Islet precursor cell (in vitro differentiated cells): ENCODE measurements at places on chromosomes 5 and 9.

DNA sequence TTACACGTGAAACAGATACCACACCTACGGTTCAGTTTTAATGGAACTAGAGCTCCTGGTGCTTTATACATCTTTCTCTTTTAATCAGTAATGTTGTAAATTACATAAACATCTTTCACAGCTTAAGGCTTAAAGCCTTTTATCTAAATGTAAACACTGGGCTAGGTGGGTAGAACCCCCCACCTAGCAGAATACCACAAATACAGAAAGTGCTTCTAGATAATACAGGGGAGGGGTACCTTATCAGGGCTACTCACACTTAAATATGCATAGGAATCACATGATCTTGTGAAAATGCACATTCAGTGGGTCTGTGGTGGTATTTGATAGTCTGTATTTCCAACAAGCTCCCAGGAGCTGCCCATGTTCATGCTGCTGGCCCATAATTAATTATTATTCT, 256.4 kb upstream of the TARS1 start:
- no peak for DNase-seq

GRCh38 chr5:11174591-11174990, 413.6 kb upstream of the DAP start:
- no peak for DNase-seq

DNA sequence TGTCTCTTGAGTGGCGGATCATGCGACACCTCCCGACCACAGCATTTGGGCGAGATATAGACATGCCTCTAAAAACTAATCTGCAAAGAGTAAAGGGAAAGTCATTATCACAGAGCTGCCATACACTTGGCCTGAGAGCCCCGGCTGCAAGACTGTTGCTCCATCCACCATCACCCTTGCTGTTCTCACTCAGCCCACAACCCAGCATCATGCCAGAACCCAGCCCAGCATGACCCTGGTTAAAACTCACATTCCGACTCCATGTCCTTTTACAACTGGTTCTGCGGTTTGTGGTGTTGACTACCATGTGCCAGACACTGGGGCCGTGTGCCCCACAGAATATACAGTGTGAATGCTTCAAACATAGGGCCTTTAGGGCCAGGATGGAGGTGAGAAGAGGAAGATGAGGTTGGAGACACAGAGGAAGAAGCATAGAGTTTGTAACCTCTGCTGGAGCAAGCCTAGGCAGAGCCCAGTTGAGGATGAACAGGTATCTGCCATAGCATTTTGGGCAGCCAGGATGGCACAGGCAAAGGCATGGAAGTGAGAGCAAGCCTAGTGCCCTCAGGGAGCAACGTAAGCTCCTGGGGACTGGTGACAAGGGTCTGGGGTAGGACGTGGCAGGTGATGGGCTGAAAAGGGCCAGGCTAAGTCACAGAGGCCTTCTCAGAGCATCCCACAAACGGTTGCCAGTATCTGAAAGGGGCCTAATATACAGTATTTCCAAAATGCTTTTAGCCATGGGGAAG, 37.5 kb upstream of the SMU1 start:
- no peak for DNase-seq

DNA sequence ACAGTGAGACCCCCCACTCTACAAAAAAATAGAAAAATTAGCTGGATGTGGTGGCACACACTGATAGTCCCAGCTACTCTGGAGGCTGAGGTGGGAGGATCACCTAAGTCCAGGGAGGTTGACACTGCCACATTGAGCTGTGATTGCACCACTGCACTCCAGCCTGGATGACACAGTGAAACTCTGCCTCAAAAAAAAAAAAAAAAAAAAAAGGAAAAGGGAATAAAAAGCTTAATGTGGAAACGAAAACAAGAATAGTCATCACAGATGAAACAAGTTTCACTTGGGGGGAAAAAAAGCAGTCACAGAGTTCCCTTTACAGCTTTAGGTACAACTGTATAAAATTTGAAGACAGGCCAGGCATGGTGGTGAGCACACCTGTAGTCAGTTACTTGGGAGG, 84.2 kb downstream of the FNBP1 start:
- peak; percentile 13 for DNase-seq

GRCh38 chr5:162939991-162940390, 497.4 kb upstream of the CCNG1 start:
- peak; percentile 56 for DNase-seq

GRCh38 chr9:110977259-110977709, 61.0 kb downstream of the LPAR1 start:
- no peak for DNase-seq

- no peak for DNase-seq
These were observed 97.4 kb downstream of the PARP8 start for GRCh38 chr5:50763846-50764245.

DNA sequence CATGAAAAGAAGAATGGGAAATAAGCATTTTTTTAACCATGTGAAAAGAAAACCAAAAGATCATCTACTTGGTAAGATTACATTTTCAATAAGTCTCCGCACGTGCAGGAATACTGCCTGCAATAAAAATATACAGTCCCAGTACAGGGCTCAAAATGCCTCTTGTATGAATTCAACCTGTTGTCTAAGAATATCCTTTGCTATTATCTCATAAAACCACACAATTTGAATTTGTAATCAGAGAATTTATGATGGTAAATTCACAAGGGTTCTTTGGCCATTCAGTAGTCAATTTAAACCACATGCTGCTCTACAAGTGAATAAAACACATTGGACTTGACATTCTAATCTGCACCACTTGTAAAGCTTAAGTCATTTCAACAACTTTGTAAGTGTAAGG, 46.6 kb downstream of the ST8SIA4 start:
- no peak for DNase-seq

GRCh38 chr5:123720955-123721354, 209.0 kb downstream of the CSNK1G3 start:
- DNase-seq = no peak

- no peak for DNase-seq
These were observed 581.8 kb upstream of the WWC1 start for GRCh38 chr5:167709625-167710024.

DNA sequence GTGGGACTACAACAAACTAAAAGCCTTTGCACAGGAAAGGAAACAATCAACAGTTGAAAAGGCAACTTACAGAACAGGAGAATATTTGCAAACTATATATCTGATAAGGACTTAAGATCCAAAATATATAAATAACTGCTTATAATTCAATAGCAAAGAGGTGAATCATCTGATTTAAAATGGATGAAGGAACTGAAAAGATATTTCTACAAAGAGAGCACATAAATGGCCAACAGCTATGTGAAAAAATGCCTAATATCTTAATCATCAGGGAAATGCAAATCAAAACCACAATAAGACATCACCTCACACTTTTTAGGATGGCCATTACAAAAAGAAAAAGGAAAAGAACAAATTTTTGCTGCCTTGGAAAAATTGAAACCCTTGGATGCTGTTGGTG, 100.4 kb downstream of the LURAP1L start:
- DNase-seq = no peak

DNA sequence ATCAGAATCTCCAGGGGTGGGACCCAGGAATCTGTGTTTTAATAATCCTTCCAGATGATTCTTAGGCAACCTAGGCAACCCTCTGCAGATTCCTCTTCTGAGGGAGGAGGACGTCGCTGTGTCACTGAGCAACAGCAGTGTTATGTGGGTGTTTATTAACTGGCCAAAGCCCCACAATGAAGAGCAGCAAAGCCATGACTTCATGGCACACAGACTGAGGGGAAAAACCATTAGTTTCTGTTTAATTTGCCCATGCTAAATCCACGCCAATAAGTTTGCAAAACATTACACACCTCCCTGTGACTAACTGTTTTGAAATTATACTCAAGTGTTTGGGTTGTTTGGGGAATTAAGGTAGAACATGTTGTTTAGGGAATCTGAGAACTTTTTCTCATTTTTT, 83.7 kb upstream of the TMED7 start:
- DNase-seq = no peak

DNA sequence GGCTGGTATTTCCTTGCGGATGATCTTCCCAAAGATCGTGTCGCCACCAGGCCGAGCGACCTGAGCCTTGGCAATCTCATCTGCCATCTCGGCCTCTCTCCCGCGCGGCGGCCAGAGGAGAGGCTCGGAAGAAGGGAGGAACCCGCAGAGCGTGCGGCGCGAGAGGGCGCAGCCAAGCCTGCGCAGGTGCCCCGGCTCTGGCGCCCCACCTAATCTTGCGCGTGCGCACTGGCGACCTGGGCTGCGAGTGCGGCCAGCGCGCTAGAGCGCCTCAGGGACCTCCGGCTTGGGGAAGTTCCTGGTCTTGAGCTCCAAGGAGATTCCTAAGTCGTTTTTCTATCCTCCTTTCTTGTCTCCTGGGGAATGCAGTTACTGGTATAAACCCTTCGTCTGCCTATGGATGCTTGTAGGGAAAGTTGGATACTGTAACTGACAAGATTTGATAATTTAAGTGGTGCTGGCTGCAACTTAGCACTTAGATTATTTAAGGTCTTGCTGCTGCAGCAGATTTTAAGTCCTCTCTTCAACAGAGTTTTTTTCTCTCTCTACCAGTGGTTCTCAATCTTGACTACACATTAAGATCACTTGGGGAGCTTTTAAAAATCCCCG, at the start of gene HINT1:
HINT1 (minus strand) TSS at position 138 of the 609 bp plus-strand sequence; CDS start at position 87, 51 bp downstream.
- peak; percentile 97 for DNase-seq
